Karpas-422 (cell line): ENCODE measurements at places on chromosomes 6 and 20.

GRCh38 chr6:105557291-105557690 lies 154.4 kb upstream of the PREP start:
- DNase-seq, result no peak

DNA sequence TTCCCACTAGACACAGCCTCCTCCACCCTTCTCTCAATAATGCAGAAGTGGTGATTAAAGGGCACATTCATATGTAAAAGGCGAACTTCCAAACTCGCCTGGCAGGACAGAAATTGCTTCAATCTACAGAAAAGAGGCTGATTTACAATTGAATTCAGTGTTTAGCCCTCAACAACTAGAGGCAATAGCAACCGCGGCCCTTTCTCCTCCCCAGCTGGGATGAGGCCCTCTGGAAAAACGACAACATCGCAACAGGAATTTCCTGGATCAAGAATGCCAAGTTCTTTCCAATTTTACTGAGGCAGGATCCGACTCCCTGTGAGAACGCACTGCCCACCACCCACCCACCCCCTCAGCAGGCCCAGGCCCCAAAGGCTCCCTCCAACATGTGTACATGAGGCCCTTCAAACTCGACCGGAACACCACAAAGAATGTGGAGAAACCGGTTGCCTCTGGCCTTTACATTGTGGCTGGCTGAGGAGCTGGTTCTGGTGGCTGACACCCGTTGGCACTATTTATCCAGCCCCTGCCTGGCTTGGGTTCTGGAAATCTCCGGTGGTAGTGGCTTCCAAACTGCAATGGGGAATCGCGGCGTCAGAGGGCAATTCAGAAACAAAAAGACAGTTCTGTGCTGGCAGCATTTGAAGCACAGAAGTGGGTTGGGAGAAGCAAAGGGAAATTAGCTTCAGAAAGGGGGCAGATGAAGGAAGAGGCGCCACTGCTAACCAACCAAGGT lies 36.8 kb downstream of the ZMYND8 start:
- DNase-seq, result no peak

DNA sequence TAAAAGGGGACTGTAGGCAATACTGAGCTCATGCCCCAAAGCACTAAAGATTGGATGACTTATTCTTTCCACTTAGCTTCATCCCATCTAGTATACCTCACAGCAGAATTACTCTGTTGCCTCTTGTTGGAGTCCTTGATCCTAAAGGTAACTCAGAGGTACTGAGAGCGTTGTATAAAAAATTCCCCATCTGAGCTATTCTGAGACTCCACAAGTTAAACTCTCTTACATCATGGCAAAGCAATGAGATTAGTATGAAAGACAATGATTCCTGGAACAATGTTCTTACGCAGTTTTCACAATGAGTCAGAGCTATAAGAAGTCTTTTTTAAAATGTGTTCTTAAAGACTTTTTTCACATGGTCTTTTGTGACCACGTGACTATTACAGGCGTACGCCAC lies 370.1 kb downstream of the ADGRB3 start:
- no peak for DNase-seq

- DNase-seq, result no peak
Observed at GRCh38 chr6:39849228-39849627, 57.1 kb downstream of the DAAM2 start.

GRCh38 chr6:49052901-49053300 lies 410.2 kb downstream of the MMUT start:
- no peak for DNase-seq

- DNase-seq, result no peak
Observed at GRCh38 chr6:16800942-16801341, 39.7 kb upstream of the ATXN1 start.

- no peak for DNase-seq
Observed at GRCh38 chr20:61119794-61120410, 132.2 kb upstream of the CDH4 start.

DNA sequence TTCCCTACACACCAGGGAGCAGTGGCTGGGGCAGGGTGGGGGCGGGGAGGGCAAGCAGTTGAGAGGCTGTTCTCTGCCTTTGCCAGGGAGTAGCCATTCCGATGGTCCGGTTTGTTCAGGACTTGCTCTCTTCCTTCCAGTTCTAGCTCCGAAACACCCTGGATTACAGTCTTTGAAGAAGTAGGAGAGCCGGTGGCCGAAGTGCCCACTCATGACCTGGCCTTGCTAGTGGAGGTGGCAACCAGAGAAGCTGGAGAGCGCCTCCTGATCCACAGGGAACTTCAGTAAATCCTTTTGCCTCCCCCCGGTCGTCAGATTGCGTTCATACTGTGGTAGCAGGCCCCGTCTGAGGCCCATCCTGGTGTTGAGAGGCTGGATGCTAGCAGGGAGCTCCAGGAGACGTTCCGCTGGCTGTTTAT lies 92.8 kb downstream of the ARID1B start:
- no peak for DNase-seq

GRCh38 chr6:2179241-2179640 lies 66.2 kb downstream of the GMDS start:
- no peak for DNase-seq

GRCh38 chr6:132768051-132768517 lies 10.4 kb upstream of the VNN2 start:
- peak; percentile 67 for DNase-seq

DNA sequence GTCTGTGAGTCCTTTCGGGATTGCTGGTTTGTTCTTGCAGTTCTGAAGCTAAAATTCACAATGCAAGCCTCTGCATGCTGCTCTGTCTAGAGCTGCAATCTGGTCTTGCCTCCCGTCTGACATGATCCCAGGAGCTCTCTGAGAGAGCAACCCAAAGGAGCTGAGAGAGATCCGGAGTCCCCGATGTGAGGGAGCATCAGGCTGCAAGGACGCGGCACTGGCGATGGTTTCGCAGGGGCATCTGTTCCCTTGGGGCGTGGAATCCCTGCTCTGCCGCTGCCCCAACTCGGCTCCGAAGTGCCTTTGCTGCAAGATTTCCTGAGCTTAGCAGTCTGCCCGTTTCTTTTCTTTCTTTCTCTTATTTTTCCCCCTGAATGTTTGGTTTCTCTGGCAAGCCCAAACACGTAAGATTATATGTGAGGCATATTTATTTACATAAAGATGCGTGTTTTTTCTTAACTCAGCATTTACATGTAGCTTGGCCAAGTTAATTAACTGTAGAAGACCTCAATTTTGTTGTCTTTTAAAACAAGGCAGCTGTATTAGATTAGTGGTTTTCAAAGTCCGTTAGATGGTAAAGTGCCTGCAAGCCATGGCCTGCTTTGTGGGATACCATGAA lies 873.0 kb downstream of the KIF16B start:
- no peak for DNase-seq

GRCh38 chr6:12423832-12424231 lies 133.7 kb downstream of the EDN1 start:
- DNase-seq, result no peak
